Posterior vena cava (tissue), 2 donors: ENCODE measurements at places on chromosomes 12 and 14. TPM values are rescaled to one million over a fixed set of nuclear protein-coding genes. Genes with fewer than 3 reads are reported as not detected.

DNA sequence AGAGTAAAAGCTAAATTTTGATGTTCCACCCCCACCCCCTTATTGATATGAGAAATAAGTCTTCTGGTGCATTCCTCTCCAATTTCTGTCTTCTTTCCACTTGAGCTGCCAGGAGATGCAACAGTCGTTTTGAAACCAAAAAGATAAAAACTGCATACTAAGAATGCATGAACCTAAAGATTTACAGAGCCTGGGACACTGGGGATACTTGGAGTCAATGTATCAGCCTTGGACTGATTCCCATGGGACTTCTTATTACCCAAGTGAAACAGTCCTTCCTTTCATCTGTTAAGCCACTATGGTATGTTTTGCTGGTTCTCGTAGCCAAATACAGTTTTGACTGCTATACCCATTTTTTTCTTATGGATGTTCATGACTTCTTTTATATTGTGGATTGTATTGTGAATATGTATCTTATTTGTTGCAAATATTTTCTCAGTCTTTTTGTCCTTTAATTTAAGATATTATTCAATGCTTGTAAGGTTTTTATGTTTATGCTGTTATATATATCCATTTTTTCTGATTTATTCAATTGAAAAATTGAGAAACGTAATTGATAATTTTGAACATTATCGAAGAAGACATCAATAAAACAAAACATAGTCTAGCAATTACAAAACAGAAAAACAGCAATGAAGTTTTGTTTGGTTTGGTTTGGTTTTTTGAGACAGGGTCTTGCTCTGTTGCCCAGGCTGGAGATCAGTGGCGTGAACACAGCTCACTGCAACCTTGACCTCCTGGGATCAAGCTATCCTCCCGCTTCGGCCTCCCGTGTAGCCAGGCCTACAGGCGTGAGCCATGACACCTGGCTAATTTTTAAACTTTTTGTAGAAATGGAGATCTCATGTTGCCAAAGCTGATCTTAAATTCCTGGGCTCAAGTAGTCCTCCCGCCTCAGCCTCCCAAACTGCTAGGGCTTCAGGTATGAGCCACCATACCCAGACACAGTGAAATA is 85.4 kb upstream of the ETV6 start:
- no peak for DNase-seq

GRCh38 chr12:5900533-5901205 is 44.4 kb downstream of the ANO2 start:
- DNase-seq, result no peak

- DNase-seq, result no peak
These were observed 144.5 kb downstream of the EPS8 start for GRCh38 chr12:15644700-15645099.

DNA sequence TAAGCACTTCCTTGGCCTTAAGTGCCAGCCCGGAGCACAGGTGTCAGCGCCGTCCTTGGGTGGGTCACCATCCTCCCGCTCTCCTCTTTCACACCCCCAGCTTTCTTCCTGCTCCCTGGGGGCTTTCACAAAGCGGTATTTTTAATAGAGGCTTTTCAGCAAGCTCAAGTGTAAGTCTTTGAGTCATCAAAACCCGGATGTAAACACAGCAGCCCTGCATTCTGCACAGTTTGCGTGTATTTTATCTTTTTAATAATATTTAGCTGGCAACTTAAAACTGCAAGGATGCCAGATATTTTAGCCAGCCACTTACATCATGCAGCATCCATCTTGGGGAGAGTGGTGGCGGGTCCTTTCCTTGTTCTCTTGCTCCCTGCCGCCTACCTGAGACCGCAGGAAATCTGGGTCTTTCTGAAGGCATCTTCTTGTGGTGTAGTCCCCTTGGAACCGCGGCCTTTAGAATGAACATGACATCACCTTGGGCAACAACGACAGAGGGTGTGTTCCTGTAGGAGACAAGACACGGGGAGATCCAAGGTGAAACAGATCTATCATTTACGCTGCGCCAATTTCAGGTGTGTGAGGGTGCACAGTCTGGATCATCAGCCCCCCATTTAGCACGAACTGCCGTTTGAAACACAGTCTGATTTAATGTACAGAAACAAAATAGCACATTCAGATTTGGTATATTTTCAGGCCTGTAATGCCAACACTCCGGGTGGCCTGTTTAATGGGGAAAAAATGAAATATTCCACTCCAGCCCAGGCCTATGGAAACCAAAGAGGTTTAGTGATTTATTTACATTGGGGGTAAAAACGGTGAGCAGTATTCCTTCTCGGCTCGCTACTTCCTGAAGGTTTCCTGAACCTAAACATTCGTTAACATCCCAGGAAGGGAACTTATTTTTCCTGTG is 12.5 kb upstream of the IRF2BPL start:
- DNase-seq, result no peak

GRCh38 chr14:101201535-101202151 is 298.1 kb upstream of the RTL1 start:
- DNase-seq, result peak; percentile 50

GRCh38 chr12:132523576-132524331 is 33.8 kb downstream of the FBRSL1 start:
- peak; percentile 92 for DNase-seq

DNA sequence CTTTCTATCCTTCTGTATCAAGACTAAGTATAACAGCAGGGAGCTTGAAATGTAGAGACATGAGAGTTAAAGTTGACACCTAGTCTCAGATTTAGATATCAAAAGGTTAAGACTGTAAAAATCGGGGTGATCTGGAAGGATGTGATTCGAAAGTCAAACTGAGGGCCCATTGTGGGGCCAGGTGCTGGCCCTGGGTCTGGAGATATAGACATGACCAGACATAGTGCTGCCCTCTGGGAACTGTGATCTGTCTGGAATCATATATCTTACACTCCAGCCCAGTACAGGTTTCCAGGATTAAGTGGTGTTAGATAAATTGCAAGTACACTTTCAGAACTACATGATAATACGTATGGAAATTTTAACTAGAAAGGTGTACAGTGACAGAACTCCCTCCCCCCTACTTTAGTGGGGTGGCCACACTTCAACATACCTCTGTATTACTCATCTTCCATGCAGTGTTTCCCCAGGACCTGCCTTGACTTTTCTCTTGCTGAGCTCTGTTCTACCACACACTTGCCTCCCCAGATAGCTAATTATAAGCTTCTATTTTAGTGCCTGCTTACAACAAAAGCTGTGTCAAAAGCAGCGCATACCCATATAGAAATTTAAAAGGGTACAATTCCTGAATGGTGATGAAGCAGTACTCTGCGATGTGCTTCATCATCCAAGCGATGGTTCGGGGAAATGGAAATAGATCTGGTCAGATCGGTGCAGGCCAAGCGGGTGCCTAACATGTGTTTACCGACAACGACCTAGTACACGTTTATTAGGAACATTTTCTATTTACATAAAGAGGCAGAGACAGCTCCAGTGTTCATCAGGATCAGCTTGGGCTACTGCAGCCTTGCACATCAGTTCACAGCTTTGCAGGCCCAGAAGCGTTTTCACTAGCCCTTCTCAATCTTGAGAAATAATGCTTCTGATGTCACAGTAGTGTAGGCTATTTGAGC is 68.7 kb downstream of the ARF6 start:
- no peak for DNase-seq

DNA sequence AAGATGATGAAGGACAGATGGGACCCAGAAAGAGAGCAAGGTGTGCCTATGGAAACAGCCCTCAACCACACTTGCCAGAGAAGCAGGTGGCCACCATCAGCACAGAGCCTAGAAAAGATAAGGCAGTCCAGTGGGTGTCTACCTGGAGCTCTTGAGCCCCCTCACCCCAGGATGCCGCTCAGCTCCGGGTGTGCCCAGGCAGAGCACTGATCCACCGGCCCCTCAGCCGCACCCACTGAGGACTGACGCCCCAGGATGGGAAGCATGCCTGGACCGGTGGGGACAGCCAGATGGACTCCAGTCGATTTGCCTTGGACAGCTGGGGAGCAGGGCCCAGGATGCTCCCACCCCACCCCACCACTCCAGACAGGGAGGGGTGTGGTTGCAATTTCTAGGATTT is 15.1 kb upstream of the ZFP36L1 start:
- no peak for DNase-seq

GRCh38 chr12:70645494-70646317 is 8.5 kb upstream of the PTPRB start:
- peak; percentile 89 for DNase-seq

GRCh38 chr14:31255286-31255685 is 47.7 kb upstream of the HECTD1 start:
- DNase-seq, result no peak

DNA sequence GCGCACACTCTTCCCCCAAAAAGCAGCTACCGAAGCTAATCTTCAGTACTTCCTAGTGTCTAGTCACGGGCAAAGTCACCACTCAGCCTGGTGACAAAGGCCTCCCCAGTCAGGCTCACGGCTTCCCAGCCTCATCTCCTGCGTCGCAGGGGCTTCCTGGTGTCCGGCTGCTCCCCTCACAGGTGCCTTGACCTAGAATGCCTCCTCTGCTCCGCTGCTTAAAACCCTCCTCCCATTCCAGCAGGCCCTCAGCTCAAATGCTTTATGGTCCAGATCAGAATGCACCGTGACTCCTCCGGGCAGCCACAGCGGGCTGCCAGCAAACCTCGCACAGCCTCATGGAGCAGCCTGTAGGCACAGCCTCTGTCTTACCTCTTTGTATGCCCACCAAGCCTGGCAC is 53.1 kb downstream of the PRIMA1 start:
- no peak for DNase-seq

GRCh38 chr14:39884091-39884490 is 451.9 kb upstream of the FBXO33 start:
- no peak for DNase-seq

DNA sequence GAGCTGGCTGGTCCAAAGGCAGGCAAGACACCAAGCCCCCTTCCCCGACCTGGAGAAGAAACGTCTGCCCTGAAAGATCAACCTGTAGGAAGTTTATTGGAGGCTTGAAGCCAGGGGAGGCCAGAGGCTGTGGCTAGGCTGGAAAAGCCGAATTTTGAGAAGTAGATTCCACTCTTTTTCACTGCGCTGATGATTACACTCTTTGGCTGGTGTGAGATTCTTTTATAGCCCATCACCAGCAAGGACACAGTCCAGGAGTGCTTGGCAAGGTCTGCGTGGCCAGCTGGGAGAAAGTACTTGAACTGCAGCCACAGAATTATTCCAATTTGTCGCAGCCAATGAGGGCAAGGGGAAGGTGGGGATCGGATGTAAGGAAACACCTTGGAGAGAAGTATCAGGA is 45.0 kb downstream of the SYNE3 start:
- peak; percentile 58 for DNase-seq

GRCh38 chr12:44531320-44531971 is 344.7 kb downstream of the NELL2 start:
- no peak for DNase-seq

DNA sequence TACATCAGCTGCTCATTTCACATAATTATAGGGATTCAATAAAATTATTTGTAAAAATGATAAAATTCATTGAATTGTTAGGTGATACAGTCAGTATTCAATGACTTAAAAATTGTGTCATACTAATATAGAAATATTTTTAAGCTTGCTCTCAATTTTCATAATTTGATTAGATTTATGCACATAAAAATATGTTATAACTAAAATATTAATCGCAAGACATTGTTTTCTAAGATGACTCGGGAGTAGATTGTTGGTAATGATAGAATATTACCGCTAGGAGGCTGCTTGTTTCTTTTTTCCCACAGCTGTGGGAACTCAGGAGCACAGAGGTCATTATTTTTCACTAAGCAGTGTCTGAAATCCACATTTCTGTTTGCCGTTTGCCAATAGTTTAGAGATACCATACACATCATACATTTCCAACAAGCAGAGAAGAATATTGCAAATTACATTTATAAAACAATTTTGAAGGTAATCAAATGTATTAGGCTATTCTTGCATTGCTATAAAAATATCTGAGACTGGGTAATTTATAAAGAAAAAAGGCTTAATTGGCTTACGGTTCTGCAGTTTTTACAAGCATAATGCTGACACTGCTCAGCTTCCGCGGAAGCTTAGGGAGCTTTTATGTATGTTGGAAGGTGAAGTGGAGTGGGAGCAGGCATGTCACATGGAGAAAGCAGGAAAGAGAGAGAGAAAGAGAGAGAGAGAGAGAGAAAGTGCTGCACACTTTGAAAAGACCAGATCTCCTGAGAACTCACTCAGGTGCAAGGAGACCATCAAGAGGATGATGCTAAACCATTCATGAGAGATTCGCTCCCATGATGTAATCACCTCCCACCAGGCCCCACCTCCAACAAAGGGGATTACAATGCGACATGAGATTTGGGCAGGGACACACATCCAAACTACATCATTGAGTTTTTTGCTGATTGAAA is 9.2 kb downstream of the CD69 start:
- DNase-seq, result no peak

DNA sequence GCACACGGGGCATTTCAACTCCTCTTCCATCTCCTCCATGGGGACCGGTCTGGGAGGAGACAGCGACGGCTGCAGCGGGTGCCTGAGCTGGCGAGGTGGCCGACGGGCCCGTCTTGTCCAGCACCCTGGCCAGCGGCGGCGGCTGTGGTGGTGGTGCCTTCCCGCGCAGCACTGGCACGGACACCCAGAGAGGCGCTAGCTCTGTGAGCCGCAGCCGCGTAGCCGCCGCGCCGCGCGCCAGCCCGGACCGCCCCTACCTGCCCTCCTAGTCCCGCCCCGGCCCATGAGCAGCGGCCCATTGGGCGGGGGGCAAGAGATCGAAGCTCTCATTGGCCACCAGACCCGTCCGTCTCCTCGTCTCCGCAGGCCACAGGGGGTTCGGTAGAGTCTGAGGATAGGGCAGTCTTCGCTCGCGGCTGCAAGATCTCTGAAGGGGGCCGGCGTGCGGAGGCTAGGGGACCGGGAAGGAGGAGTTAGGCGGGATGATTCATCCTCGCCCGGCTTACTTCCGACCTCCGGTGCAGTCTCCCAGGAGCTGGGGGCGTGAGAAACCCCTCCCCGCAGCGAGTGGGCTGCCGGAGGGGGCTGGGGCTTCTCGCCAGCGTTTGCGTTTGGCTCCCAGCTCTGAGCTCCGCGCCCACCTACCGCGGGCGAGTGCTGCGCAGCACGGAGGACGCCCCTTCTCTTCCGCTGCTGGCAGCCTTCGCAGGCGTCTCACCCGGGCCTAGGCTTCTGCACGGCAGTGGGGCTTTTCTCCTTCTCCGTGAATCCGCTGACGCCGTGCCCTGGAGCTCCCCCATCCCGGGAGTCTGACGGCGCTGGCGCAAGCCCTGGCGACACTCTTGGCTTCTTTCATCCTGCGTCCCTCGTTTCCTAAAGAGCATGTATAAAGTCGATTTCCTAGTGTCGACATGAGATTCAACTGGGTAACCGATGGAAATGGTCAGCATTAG is at the start of gene TRIM9:
Gene TRIM9 (minus strand): TSS at position 205 of the 953 bp plus-strand sequence. CDS start 166 bp downstream, at position 39.
- peak; percentile 97 for DNase-seq

Gene CLEC6A
- total RNA-seq, result not detected

Gene ITPR2
- 38.8 TPM for total RNA-seq

Gene ZC2HC1C
- 2.3 TPM for total RNA-seq

Gene FAM181A
- total RNA-seq, result not detected

Gene TTC9
- 0.83 TPM for total RNA-seq
